ENCODE measurements at places on chromosomes 5 and 9.

- DNase-seq: no peak
Observed at GRCh38 chr5:10201223-10201868, 48.3 kb downstream of the ATPSCKMT start.

DNA sequence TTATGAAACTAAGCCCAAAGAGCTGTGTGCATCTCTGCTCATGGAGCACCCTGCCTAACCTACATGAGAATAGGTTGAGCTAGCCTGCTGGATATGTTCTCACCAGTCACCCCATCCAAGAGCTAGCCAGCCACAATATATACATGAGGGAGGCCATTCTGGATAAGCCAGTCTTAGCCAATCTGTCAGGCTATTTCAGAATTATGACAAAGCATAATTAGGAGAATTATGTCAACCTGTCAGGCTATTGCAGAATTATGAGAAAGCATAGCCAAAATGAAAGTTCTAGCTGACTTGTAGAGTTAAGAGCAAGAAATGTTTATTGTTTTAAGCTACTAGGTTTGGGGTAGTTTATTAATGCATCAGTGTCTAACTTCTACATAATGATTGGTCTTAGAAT is 189.8 kb downstream of the WDR70 start:
- DNase-seq: no peak

GRCh38 chr5:177452688-177453638 is 6.3 kb downstream of the PRR7 start:
- DNase-seq: no peak

DNA sequence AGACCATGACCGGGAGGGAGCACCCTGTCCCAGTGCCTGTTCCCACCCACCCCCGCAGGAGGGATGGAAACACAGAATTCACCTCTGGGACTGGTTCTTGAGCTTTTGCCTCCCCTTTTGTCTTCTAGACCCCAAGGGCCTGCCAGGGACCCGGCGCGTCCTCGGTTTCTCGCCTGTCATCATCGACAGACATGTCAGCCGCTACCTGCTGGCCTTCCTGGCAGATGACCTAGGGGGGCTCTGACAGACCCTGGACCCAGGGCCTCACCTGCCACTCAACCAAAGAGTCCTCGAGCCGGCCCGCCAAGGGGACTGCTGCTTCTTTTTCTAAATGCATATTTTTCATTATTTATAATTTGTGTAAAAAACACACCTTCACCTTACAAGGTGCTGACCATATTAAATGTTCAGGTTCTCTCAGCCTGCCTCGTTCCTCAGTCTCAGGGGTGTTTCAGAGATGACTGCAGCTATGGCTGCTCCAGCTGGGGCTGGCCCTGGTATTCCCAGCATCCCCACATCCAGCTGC is 16.9 kb downstream of the CARD19 start:
- DNase-seq: no peak

DNA sequence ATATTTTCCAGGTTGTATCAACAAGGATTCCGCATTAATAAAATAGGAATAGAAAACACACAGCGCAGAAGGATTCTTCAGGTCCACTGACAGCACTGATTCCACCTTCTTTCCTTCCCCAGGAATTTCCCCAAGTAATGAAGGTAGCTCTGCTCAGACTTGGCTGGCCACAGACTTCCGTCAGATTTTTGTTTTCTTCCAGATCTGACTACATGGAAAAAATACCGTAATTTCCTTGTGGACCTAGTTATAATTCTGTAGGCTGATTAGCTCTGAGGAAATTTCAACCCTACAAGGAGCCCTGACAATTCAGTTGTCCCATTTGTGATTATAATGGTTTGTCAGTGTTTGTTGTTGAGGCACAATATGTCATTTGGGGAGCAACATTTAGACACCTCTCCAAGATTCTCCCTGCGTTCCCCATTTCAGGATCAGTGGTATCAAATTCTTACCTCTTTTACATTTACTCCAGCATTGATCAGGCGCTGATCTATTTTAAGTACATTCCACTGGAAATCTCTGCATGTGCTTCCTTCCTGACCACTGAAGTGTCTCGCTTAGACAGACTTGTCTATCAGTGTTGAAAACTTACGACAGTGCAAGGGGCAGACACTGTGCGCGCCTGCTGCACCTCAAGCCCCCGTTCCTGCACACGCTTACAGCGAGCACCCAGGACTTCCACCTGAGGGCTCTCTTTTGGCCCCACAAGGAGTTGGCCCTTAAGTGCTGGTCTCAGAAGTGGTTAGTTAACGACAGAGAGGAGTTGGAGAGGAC is 94.8 kb downstream of the LHFPL2 start:
- no peak for DNase-seq

GRCh38 chr5:74409166-74409706 is 231.3 kb downstream of the ENC1 start:
- no peak for DNase-seq

DNA sequence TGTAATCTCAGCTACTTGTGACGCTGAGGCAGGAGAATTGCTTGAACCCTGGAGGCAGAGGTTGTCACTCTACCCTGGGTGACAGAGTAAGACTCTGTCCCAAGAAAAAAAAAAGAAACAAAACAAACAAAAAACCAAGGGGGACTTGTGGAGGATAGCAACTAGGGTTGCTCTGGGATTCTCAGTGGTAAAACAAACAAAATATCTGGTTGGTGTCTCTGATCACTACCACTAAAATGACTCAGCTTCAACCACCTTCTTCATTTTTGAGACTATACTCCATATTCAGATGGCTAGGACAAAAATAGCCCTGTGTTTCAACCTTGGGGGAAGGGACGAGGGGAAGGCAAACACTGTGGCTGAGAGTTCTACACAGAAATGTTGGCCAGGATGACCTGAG is 110.3 kb downstream of the ARRDC3 start:
- DNase-seq: no peak

DNA sequence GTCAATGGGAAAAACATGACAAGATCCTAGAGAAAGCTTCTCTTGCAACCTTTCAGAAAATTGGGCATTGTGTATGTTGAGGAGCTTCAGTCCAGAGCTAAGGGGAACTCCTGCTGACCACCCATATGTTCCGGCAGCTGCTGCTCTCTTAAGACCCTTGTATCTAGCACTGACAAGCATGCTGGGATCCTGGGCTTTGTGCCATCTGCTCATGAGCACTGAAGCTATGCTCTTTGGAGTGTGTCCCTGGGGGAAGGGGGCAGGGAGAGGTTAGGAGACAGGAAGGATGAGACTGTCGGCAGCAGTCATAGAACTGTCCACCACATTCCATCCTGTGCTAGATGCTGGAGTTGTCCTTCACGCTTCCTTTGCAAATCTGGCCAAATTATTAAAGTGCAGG is 109.3 kb downstream of the JAKMIP2 start:
- DNase-seq: no peak

- DNase-seq: no peak
Observed at GRCh38 chr9:72983056-72983455, 30.2 kb upstream of the ALDH1A1 start.

DNA sequence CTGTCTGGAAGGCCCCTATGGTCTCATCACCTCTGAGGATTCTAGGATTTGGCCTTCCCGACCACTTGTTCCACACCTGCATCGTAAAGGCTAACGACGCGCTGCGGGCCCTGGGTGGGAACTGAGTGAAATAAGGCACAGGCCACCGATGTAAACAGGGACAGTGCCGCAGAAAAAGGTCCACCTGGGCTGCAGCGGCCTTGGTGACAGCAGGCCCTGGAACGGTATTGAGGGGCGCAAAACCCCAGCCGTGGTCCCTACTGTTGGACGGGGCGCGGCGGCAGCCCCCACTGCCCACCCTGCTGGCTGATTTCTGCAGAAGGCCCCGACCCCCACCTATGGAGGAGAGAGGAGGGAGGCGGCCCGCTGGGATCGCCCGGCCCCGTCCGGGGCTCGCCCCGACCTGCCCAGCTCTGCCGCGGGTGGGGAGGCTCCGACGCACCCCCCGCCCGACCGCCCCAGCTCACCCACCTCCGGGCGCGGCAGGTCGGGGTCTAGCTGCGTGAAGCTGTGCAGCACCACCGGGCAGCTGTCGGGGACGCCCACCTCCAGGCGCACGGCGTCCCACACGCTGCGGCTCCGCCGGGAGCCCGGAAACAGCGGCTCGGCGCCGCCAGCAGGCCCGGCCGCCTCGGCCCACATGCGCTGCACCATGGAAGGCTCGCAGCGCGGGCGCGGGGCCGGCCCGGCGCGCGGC is 391 bp downstream of the RALGDS start:
- DNase-seq: no peak

DNA sequence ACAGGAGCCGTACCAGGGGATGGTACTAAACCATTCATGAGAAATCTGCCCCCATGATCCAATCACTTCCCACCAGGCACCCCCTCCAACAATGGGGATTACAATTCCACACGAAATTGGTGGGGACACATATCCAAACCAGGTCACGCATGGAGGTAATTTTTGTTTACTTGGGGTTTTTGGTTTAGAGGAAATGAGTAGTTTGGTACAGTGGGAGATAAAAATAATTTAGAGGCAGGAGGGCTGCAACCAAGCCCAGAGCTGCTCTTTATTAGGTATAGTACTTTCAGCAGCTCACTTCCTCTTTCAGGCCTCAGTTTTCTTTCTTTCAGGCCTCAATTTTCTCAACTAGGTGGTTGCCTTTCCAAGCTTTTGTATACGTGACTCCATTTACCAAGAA is 23.2 kb downstream of the PRUNE2 start:
- no peak for DNase-seq

- no peak for DNase-seq
Observed at GRCh38 chr9:136303066-136303824, 649 bp downstream of the CCDC187 start.

DNA sequence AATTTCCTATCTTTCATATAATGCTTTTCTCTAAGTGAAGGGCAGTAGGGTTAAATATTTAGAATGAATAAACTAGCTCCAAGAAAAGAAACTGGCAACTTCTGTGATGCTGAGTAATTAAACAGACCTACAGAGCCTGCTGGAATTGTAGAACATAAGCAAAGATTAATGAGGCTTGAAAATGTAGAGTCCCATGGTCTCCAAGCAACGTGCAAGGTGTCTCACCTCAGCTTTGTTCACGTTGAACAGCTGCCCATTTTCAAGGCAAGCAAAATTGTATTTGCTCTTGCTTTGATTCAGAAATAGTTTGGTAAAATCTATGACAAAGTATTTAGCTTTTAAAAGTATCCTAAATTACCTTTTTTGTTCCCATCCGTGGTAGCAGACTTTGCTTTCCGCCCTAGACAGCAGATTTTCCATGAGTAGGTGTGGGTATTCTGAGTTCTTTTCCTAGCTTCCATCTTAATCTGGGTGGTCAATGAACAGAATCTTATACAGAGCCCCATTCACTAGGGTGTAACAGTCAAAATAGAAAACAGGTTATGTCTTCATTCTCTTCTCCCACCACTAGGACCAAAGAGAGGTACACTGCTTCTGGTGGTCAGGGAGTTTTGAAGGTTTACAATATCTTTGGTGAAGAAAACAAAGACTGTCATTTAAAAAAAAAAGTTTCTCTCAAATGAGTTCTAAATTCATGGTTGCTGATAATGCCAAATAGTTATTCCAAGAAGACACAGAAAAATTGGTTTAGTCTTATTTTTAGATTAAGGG is 52.1 kb upstream of the TYRP1 start:
- DNase-seq: no peak

DNA sequence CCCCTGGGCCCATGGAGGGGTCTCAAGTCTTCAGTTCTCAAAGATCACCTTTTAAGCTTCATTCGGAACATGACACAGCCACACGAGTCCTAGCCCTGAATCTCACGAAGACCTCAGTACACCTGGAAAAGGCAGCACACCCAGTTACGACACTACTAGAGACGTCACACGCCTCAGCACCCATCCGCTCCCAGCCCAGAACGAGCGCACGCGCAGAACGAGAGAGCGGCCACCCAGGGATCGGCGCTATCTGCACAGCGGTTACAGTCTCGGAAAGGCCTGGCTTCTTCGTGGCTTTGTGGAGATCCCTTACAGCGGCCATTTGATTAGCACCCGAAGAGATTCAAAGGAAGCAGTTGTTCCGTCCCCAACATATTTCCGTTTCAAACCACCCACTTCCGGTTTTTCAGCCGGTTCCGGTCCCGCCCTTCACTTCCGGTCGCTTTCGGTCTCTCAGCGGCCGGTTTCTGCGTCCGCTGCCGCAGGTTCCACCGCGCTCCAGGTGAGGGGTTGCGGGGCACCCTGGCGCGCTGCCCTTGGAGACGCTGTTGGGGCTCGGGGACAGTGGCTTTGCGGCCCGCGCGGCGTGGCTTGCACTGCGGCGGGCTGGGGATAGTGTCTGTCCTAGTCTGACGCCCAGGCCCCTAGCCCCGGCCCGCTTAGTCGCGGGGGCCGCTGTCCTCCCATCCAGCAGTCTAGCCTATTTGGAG is at the start of gene UBLCP1:
Gene UBLCP1, plus strand, starts transcription at position 432 of the 710 bp plus-strand sequence. CDS start 5,626 bp downstream, outside the sequence.
- DNase-seq: peak; percentile 86

DNA sequence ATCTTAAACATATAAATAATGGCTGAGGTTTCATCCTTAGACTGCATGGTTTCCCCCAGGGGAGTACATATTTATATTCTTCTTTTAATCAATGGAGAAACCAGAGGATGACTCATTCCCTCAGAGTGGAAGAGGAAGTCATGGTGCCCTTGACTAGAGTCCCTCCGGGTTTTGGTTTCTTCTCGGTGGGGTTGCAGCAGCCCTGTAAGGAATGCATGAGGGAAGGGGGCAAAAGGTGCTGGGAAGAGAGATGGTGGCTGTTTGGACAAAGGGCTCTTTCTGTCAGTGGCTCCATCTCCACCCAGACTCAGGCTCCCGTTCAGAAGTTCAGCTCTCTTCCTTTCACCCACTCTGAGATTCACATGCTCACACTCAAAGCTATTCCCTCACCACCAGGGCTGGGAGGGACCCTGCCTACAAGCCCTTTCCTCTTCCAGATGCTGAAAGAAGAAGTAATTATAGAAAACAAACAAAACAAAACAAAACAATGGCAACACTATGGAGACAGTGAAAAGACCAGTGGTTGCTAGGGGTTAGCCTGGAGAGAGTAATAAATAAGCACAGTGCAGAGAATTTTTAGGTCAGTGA is 129.8 kb upstream of the IL12B start:
- DNase-seq: no peak

GRCh38 chr9:114606597-114607207 is 4.4 kb upstream of the TMEM268 start:
- no peak for DNase-seq

- DNase-seq: no peak
Observed at GRCh38 chr5:66701244-66701643, 105.1 kb downstream of the MAST4 start.
